ENCODE measurements at places on chromosomes 1 and 21. TPM values are rescaled to one million over a fixed set of nuclear protein-coding genes. Genes with fewer than 3 reads are reported as not detected.

DNA sequence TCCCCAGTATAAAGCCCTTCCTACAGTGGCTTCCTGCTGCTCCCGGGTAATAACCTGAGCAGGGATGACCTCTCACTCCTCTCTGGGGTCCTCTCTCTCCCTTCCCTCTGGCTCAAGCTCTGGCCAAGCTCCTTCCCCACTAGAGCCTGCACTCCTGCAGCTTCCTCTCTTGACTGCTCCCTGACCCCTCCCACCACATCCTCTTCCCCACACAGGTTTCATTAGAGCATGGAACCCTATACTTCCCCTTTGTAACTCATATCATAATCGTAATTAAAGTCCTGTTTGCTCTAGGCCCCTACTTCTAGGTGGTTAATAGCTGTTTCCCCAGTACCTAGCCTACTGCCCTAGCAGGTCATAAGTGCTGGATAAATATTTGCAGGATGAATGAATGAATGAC lies 146.2 kb downstream of the C1orf21 start:
- no peak for DNase-seq

DNA sequence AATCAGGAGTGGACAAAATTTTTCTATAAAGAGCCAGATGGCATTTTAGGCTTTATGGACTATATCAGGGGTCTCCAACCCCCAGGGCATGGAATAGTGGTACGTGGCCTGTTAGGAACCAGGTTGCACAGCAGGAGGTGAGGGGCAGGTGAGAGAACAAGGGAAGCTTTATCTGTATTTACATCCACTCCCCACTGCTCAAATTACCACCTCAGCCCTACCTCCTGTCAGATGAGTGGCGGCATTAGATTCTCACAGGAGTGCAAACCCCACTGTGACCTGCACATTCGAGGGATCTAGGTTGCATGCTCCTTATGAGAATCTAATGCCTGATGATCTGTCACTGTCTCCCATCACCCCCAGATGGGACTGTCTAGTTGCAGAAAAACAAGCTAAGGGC lies 13.9 kb downstream of the PHTF1 start:
- no peak for DNase-seq

- DNase-seq = peak; percentile 47
Measured at GRCh38 chr1:43054961-43055360, 96.3 kb upstream of the SLC2A1 start.

DNA sequence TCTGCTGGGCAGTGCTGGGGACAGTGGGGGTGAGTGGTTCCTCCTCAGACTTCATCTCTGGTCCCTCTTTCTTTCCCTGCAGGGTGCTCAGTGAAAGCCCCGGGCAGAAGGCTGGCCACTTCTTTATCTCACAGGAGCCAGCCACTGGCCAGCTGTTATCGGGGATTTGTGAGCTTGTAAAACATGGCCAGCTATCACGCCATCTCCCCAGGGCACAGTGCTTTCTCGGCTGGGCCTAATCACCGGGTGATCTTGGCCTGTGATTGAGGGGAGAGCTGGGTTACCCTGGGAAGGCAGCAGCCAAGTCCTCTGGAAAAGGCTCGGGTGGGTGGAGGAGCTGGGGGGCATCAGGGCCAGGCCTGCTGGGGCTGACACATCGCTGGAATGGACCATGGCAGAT lies 83.0 kb downstream of the IGSF21 start:
- DNase-seq = no peak

Gene CCDC30
- total RNA-seq = 1.6 TPM

Gene SAMD11
- 2.8 TPM for total RNA-seq

Gene HSF2BP
- total RNA-seq = 0.26 TPM
